CD4-positive, alpha-beta T cell treated with Interleukin-6 for 4 hours (primary cell): ENCODE measurements at places on chromosomes 3 and 15.
A peak's percentile ranks its signal among the peaks of the same experiment; 100 is the strongest.

DNA sequence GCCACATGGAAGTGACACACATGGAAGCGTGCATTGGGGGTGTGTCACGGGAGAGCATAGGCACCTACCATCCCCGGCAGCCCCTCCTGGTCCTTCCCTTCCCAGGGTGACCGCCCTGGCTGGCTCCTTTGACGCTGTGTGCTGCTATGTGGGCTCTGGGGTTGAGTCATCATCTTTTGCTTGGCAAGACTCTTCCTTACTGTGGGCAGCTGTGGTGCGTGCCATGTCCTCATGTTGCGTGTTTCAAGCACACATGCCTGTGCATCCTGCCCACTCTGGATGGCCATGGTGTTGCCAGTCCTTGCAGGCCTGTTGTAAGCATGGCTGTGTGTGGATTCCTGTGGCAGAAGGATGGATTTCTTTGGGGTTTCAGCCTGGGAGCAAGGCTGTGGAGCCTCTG lies 14.0 kb downstream of the PLXNA1 start:
- no peak for DNase-seq

DNA sequence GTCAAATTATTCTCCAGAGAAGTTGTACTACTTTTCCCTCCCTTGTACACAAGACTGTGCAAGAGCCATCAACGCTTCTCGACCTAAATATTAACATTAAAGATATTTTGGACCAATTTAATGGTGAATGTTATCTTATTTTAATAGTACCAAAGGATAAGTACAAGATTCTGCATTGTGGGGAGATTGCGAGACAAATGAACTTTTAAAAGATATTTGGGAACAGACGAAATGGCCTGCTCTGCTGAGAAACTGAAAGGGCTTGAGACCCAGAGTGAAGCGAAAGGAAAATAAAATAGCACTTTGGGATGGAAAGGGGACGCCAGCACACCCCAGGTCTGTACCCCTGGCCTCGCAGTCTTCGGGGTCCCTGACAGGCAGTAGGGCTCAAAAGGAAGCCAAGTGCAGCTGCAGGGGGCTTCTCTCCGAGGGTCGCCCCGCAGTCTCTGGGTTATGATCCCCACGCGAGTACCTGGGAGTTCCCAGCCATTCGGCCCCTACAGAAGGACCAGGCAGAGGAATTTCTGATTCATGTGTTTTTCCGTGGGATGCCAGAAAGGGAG lies 97.6 kb upstream of the VGLL3 start:
- no peak for DNase-seq

DNA sequence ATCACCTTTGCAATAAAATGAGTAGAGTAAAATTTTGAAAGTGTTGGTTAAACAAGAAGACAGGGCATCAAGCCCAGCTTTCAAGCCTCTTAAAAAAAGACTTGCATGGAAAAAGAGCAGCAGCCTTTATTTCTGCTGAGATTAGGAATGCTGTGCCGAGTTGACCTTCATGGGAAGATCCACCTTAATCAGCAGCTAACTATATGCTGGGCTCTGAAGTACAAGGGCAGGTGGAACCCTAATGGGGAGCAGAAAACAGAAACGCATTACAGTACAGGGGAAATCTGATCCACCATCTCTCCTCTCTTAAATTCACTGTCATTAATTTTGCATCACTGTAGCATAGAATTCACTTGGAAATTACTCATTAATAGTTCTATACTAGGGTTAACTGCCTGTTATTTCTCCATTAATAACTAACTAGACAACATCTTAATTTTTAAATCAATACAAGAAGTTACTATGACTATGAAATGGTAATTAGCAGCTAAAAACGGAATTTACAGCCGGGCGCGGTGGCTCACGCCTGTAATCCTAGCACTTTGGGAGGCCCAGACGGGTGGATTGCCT lies 133.6 kb downstream of the GHSR start:
- no peak for DNase-seq

- DNase-seq, result no peak
Measured at GRCh38 chr3:140135461-140135860, 200.5 kb downstream of the CLSTN2 start.

DNA sequence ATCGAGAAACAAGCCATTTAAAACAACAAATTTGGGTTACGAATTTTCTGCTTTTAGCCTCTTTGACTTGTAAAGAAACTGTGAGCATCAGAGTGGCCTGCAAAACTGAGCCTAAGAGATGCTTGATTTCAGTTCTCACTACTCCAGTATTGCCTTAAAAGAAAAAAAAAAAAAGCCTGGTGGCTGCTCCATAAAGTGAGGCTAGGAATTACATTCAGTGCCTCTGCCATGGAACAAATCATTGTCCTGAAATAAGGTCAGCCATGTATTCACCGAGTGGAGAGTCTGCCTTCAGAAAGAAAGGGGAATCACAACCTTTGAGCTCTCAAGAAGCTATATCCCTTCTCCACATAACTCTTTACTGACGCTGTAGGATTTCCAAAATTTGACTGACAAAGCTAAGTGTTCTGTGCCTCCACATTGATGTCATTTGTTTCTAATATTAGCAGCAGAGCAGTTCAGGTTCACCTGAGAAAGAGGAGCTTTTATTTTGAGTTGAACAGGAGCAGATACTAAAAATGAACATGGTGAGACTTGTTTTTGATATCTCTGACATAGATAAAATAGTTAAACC lies 137.3 kb downstream of the SSR3 start:
- DNase-seq, result no peak

- no peak for DNase-seq
Measured at GRCh38 chr3:34107669-34108068, 309.2 kb downstream of the PDCD6IP start.

DNA sequence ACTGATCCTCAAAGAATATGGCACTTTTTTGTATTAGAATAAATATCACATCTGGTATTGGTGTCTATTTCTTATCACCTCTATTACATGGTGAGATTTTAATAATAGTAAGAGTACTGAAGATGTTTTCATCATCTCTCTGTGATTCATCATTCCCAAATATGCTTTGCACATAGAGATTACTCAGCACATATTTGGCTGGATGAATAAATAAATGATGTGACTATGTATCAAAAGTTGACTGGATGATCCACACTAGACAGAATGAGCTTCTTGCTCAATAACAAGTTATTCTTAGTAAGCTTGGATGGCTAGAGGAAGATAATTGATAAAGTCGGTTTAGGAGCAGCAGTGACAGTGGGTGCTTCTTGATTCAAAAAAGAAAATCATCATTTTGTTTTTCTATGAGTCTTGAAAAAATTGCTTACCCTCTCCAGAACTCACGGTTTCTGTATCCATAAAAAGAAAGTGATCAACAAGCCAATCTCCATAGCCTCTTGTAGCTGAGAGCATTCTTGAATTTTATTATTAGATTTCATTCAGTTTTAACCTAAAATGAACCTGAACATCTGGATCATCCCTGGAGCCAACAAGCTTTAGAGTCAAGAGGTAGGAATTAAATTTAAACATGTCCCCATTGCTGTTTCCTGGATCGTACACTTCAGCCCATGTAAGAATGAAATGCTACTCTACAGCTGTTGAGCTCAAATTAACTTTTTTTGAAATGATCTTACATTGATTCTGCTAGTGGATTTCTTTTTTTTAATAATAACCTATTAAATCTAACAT lies 104.8 kb upstream of the OSTN start:
- DNase-seq, result no peak

DNA sequence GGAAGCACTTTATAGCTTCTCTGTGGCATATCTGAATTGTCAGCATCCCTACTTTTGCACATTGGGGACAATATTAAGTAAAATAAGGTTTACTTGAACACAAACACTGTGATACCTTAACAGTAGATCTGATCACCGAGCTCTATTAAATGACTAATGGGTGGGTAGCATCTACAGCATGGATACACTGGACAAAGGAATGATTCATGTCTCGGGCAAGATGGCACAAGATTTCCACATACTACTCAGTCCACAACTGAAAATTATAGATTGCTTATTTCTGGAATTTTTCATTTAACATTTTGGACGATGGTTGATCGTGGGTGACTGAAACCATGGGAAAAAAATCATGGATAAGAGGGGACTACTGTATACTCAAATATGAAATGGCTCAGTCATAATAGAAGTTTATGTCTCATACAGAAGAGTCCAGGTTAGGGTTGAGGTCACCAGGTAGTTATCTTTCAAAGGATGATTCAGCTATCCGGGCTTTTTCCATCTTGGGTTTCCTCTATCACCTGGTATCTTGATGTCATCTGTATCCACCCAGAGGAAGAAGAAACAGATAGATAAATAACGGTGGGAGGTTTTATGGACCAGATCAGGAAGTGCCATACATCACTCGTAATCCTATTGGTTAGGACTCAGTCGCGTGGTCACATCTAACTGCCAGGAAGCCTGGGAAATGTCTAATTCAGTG lies 320.0 kb upstream of the RARB start:
- no peak for DNase-seq

DNA sequence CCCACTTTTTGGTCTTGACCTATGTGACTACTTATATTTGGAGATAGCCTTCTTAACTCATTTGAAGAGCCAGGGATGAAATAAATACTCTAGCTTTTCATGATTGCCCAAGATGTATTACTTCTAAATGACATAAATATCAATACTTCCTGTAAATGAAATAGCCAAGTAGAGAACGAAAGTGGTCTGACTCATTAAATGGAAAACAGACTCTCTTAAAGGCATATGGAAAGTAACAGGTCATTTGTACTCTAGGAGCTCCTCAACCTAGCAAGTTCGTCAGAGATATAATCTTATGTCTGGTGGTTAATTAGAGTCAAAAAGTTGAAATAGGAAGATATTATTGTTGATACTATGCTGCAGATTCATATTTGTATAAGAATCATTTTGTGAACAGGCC lies 1105.4 kb downstream of the TUSC7 start:
- DNase-seq, result no peak

DNA sequence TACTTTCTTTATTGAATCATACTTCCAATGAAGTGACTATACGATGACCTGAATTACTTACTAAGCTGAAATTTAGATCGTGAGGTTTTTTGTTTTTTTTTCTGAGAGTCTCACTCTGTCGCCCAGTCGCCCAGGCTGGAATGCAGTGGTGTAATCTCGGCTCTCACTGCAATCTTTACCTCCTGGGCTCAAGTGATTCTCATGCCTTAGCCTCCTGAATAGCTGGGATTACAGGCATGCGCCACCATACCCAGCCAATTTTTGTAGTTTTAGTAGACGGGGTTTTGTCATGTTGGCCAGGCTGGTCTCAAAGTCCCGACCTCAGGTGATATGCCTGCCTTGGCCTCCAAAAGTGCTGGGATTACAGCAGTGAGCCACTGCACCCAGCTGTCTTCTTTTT lies 28.7 kb downstream of the SPPL2A start:
- no peak for DNase-seq

- no peak for DNase-seq
Measured at GRCh38 chr3:138984816-138985215, 21.3 kb downstream of the PRR23A start.

DNA sequence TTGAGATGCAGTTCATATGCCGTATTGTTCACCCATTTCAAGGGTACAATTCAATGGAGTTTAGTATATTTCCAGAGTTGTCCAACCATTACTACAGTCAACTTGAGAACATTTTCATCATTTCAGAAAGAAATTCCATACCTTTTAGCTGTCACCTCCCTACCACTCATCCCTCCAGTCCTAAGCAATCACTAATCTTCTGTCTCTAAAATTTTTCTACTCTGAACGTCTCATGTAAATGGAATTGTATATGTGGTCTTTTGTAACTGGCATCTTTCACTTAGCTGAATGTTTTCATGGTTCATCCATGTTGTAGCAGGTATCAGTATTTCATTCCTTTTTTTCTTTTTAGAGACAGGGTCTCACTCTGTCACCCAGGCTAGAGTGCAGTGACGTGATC lies 51.1 kb downstream of the CMTM7 start:
- no peak for DNase-seq

DNA sequence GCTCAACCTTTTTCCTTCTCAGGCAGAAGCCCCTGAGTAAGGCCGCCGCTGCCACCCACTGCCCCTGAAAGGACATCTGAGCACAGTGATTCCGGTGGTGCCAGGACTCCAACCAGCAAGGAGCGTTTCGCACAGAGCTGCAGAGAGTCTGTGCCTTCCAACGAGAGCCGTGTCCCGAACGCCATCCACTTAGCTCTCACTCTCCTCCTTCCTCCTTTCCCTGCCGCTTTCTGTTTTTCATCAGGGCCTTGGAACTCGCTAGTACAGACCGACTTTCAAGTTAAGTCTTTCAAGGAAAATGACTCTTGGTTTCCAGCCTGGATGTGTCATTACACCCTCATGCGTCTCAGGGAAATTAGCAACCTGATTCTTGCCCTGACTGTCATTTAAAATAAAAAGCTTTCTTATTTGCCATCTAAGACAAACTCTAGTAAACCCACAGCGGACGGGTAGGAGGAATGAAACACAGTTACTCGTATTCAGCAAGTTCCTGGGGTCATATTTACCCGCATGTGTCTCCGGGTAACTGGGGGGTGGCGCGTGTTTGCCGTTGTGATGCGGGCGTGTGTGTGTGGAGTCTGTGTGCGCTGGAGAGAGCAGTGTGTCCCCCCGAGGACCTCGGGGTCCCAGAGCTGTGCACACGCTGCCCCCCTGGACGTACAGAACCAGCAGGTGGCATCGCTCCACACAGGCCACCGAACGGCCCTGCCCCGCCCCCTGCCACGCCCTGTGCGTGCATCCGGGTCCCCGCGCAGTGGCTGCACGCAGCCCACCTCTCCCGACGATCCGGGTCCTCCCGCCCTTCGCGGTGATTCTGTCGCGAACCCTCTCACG lies 30.4 kb upstream of the ALDH1A3 start:
- DNase-seq, result peak; percentile 63

DNA sequence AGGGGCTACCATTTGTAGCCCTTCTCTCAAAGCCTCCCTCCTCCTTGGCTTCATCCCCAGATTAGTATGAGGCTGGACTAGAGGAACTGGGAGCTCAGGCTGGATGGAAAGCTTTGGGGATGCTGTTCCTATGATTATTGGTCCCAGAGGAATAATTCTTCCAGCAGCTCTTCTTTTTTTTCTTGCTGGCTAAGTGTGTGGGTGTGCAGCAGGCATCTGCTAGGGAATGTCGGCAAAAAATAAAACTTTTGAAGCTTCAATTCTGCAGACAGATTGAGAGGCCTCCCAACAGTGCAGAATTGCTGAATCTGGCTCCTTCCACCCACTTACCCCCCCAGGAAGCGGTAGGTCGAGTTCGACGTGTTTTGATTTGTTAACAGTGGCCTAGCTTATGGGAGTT lies 138.5 kb upstream of the ANKRD28 start:
- no peak for DNase-seq

DNA sequence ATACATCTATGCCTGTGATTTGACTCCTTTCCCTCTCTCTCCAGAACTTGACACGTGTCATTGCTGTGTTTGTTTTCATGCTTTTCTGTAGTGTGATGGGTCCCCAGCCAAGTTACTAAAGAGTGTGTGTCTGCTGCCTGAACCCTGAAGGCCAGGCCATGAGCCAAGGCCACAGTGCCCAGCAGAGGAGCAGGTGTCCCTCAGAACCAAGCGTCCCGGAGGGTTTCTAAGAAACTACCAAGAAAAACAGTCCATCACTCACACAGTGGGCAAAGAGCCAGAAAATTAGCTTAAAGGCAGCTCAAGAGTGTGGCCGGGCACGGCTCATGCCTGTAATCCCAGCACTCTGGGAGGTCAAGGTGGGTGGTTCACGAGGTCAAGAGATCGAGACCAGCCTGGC lies 35.2 kb downstream of the FBXO45 start:
- DNase-seq, result no peak
